Nucleus accumbens (tissue), 56 donors: ENCODE measurements at places on chromosomes 12 and 14.

DNA sequence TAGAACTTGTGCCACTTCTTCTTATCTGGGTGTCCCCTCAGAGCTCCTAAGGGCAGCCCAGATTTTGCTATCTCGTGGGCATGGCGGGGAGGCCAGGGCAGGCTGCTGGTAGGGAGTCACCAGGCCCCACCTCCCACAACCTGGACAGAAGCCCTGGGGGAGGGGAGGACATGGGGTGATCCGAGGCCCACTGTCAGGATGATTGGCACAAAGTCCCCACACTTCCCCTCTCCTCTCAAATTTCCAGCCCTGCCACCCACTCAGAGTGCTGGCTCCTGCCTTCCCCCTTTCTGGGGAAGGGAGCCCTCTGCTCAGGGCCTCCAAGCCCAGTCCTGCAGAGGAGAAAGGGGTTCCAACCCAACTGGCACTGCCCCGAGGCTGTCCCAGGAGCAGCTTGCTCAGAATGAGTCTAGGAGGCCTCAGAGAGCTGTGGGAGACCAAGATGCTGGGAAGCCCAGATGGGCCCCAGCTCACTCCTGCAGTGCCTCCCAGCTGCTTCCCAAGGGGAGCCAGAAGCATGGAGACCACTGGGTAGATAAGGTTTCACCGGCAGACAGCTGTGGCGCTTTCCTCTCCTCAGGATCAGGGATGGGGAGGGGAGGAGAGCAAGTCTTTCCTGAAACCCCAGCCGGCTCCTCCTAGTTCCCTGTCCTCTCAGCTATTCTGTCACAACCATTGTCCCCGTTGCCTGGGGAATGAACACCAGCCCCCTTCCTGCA lies 82.8 kb downstream of the B4GALNT3 start:
- DNase-seq = no peak

- no peak for DNase-seq
Observed at GRCh38 chr14:58265401-58265800, 20.8 kb downstream of the PSMA3 start.

DNA sequence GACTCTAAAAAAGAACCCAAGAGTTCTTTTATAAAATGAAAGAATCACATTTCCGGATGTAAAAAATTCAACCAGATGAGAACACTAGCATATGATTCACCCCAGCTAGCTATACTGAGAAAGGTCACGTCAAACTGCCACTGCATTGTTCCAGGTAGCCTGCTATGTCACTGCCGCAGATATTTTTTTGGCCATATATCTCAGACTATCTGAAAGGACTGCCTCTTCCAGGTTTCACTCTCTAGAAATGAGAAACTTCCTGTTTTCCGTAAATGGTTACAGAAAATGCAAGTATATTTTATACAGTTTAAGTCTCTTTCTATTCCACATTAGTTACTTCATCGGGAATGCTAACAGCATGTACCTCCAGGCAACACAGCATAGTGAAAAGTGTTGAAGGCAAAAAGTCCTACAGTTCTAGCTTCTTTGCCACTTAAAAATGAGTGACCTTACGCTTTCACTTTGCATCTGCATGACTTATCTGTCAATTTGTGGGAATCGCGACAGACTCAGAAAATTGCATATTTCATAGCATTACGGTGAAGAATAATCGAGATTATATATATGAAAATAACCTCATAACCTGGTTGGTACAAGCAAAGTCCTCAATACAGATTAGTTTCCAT lies 105.2 kb downstream of the MED13L start:
- DNase-seq = no peak

- DNase-seq = no peak
Observed at GRCh38 chr12:101781834-101782233, 42.6 kb upstream of the SYCP3 start.

GRCh38 chr12:53624956-53625355 lies 1.2 kb downstream of the ATF7 start:
- DNase-seq = no peak

DNA sequence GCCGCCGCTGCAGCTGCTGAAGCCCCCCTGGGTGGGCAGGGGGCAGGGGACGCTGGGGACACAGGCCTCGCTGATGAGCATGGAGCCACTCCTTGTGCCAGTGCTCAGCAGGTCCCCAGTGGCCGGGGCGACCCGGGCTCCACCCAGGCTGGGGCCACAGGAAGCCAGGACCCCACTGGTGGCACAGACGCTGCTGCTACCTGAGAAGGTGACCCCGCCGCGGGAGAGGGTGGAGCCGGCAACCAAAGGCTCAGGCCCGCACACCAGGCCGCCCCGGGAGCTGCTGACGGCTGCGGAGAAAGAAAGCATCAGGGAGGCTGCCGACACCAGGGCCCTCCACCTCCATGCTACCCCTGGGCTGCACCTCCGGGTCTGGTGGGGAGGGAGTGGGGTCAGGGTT lies 7.4 kb downstream of the KRT84 start:
- no peak for DNase-seq

GRCh38 chr14:79583738-79584408 lies 627.4 kb downstream of the DIO2 start:
- DNase-seq = no peak

- no peak for DNase-seq
Observed at GRCh38 chr12:1339618-1340319, 254.6 kb downstream of the FBXL14 start.

DNA sequence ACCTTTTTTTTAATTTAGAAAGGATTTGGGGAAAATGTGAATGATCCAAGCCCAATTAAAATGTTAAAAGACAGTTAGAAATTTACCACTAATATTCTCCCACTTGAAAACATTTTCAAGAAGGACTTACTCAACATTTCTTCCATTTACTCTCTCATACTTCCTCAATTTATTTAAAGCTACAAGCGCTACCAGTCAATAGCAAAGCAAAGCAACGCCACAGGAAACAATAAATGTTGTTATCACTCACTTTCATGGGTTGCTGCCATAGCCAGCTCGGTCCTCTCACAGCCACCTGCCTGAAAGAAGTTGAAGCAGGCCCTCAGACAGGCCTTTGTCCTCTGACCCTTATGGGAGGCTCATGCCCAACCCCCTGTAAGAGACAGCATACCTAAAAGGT lies 6.0 kb upstream of the SOS2 start:
- DNase-seq = no peak

DNA sequence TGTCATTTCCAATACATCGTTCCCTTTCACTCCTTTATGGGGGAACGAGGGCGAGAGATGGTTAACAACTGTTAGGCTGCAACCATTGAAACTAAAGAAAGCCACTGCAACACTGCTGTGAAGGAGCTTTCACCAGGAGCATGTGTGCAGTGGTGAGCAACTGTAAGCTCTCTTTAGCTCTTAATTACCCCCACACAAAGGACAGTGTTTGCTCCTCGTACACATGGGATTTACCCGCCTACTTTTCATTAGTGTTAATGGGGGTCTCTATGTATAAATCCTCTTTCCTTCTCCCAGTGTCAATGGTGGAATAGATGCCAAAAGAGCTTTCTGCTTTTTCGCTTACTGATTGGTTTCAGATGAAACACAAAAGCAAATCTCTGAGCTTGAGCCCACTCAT lies 343.1 kb downstream of the FLRT2 start:
- DNase-seq = no peak

GRCh38 chr14:104976198-104977007 lies 1.8 kb downstream of the AHNAK2 start:
- DNase-seq = no peak

- DNase-seq = no peak
Observed at GRCh38 chr12:1314523-1314922, 279.9 kb downstream of the FBXL14 start.

DNA sequence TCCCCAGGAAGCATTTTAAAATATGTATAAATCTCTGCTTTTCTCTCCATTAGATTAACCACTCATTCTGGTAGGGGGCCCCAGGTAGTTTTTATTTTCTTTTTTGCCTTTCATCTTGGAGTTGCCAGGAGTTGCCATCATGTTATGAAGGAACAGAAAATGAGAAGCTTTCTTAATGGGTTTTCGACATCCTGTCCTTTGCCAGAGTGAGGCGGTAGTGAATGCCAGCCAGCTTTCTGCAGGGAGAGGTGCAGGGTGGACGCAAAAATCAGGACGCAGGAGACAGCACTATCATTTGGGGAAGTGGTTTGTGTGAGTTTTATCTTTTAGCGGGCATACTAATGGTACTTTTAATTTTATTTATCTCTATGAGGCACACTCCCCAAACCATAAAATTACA lies 1.7 kb downstream of the RASSF8 start:
- DNase-seq = no peak

DNA sequence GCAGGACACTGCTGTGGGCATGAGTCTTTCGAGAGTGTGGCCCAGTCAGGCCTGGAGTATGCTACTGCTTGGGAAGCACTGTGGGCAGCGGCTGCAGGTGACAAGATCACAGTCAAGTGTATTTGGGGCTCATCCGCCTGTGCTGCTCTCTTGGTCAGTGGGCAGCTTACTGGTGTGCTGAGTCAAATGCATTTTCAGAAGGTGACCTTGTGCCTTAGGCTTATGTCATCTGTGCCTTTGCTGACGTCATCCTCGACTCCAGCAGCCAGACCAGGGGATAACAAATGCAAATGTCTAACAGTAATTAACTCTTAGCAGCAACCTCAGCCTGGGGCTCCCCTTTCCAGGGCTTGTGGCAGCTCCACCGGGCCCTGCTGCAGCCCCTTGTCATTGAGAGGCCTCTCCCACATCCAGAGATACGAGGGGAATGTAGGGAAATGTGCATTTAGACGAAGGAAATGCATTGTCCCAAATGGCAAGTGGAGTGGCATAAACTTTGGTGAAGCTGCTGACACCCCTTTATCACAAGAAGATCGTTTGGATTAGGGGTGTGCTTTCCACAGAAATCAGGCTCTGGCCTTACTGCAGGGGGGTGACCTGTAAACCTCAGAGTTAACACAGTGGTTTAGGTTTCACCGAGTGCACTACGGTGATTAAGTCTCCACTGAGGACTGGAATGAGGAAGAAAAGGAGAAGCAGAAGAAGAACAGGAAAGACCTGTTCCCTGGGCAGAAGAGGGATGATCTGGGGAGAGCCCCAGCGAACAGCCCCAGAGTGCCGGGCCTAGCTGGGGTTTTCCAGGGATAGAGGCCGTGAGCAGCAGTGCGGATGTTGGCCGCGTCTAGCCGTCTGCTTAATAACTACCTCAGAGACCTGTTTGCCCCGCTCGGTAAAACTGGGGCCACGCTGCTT lies 39.7 kb downstream of the PSMA6 start:
- no peak for DNase-seq

GRCh38 chr12:32497864-32498263 lies 98.5 kb downstream of the FGD4 start:
- DNase-seq = no peak
